CD4-positive, alpha-beta memory T cell (primary cell): ENCODE measurements at places on chromosomes 4 and X. TPM values are rescaled to one million over a fixed set of nuclear protein-coding genes. Genes with fewer than 3 reads are reported as not detected.

The CDKL2 gene
- 0.39 TPM for total RNA-seq

The CLDN22 gene
- not detected for total RNA-seq

GRCh38 chrX:112513154-112513553, 166.6 kb downstream of the LHFPL1 start:
- H3K4me3 ChIP-seq = no peak overlapping the region
- no peak for DNase-seq
- no peak overlapping the region for H3K27ac ChIP-seq
- no peaks in the 10 kb centered on the region for H3K27me3 ChIP-seq
- no peaks in the 10 kb centered on the region for H3K4me1 ChIP-seq

DNA sequence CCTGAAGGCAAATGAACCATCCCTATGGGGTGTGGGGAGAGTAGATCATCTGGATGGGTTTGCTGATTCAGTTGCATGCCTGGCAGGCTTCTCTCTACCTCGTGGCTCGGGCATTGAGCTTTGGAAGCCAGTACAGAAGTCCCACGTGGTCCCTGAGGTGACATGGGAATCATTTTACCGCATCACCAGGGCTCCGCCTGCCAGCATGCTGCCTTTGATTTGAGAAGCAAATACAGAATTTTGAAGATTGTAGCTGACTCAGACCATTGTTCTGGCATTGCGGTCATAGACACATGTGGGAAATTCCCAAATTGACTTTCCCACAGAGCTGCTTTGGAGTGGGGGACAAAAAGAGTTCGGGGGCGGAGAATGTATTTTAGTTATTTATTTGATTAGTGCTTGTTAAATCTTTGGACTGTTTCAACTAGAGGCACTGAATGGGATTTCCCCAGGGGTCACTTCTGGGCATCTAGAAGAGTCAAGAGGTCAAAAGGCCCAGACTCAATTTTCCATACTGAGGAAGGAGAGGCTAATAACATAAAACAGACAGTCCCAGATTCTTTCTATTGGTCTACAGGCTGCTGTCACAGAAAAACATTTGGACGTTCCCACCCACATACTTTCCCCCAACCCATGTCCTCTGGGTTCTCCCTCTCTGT, 79.3 kb downstream of the NHSL2 start:
- H3K4me1 ChIP-seq = peaks cover 19% of the 10 kb centered on the region
- no peaks in the 10 kb centered on the region for H3K27me3 ChIP-seq
- H3K4me3 ChIP-seq = no peak overlapping the region
- no peak overlapping the region for H3K27ac ChIP-seq

DNA sequence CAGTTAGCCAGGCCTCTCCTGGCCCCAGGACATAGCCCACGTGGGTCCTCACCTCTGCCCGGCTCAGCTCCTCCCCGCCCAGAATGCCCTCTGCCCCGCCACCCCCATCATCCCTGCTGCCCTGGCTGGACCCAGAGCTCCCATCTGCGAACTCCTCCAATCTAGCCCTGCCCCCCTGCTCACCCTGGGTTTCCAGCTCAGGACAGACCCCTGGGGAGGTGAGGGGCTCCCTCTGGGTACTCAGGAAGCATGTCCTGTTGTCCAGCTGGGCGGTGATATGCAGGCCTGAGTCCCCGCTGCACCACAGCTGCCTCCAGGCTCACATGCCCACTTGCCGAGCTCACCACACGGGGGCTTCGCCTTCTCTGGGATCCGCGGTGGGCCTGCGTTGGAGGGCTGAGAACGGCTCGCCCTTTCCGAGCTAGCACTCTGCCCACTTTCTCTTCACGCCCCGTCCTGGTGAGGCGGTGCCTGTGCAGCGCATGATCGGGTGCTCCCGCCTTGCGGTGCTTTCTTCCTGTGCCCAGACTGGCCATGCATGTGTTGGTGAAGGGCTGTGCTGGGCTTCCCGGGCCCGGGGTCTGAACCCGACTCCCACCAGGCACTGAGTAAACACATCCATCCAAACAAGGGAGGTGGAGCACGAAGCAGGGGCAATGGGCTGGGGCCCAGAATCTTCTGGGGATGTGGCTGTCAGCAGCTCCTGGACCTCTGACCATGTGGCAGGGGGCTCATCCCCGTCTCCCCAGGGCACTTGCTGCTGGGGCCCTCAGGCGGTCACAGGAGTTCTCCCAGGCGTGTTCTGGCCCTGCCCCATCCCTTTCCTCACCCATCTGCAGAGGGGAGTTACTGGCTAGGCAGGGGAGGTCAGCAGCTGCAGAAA, 74.3 kb downstream of the RGS12 start:
- H3K4me1 ChIP-seq = peaks cover 22% of the 10 kb centered on the region
- H3K27me3 ChIP-seq = no peaks in the 10 kb centered on the region
- no peak for DNase-seq
- H3K27ac ChIP-seq = no peak overlapping the region

GRCh38 chr4:150082241-150082640, 4.0 kb downstream of the DCLK2 start:
- H3K27ac ChIP-seq = no peak overlapping the region
- peaks cover 1% of the 10 kb centered on the region for H3K27me3 ChIP-seq
- no peak overlapping the region for H3K4me3 ChIP-seq
- DNase-seq = no peak
- no peaks in the 10 kb centered on the region for H3K36me3 ChIP-seq
